Activated T-helper 1 cell treated with anti-CD3 and anti-CD28 coated beads, Interleukin-2, amount 50 U/mL, for 16 hours (primary cell): ENCODE measurements at places on chromosomes 4 and X.

DNA sequence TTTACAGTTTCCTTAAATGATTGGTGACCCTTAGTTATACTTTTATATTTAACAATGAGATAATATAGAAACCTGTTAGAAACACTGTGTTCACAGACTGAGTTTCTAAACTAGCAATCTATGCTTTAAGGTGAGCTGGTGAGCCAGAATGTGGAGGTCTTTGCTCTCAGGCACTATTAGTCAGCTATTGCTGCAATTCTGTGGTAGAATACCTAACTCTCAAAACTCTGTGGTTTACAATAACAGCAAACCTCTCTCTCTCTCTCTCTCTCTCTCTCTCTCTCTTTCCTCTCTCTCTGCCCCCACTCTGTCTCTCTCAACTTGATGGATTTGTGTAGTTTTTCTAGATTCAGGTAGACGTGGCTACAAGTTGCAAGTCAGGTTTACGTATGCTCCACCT lies 17.6 kb upstream of the LCORL start:
- DNase-seq: no peak

- DNase-seq: no peak
These were observed 168.2 kb upstream of the PPARGC1A start for GRCh38 chr4:24057915-24058559.

DNA sequence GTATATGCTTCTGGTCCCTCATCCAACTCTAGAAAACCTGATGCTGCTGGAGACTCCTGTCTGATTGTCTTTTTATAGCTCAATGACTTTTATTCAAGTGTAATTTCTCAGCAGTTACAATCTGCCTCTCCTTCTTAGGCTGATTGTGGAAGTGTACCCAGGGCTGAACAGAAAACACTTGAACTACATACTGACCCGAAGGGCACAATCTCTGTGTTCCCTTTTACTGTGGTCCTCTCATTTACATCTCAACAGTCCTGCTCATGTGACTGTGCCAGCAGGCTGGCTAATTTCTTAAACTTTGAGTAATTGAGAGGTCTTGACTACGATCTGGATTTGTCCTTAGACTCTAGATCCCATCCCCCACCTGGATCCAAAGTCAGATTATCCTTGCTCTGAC lies 863.4 kb downstream of the PDHA2 start:
- no peak for DNase-seq

DNA sequence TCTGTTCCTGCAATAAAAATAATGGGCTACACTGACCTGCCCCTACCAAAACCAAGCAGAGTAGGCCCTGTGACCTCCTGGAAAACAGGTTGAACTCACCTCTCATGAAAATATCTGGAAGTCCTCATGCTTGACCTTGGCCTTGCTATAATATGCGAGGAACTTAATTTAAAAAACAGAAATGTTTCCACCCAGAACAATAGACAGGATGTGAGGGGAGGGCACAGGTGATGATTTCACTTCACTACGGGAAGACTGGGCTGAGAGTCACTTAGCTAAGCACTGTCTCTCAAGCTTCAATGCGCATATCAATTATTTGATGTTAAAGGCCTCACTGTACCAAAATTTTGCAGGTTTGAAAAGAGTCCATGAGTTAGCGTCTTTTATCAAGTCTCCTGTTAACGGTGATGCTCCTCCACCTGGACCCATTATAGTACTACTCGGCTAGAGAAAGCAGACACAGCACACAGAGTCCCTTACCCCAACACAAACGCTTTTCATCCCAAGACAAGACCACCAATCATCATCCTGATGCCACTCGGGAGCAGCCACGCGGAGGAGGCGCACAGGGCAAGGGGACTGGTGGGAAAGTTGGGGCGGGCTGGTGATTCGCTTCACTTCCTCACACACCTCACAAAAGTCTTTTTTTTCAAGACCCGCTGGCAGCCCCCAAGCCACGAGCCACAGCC lies 25.9 kb downstream of the ZNF721 start:
- no peak for DNase-seq

DNA sequence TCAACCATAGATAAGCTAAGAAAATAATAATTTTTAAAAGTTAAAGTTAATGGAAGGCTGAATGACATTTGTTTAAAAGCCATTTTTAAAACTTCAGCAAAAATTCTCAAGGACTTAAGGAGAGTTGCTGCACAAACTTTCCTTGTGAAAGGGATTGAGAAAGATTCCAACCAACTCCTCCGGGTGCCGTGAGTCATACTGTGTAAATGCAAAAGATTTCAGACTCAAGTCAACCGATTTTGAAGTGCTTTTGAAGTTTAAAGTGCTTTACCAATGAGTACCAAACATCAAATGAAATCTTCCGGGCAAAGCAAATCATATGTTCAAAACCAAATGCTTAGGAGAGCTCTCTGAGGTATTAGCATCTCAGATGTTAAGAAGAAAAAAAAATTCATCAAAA lies 31.4 kb downstream of the VCX2 start:
- DNase-seq: no peak

- no peak for DNase-seq
These were observed 34.7 kb downstream of the P2RY8 start for GRCh38 chrX:1502241-1502640.

DNA sequence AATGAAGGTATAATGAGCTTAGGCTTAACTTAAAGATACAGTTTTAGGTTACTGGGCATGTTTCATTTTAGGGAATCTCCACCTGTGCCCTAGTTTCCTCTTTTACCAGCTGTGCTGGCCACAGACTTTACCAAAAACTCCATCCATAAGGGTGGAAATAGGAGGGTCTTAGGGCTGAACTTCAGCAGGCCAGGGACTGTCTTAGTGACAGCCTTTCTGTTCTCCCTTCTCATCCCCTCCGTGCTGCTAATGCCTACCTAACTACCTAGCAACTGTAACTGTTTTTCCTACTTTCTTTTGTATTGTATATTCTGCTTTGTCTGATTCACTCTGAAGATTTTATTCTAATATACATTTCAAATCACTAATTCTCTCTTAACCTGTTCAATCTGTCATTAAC lies 1375.3 kb downstream of the PCDH18 start:
- no peak for DNase-seq

DNA sequence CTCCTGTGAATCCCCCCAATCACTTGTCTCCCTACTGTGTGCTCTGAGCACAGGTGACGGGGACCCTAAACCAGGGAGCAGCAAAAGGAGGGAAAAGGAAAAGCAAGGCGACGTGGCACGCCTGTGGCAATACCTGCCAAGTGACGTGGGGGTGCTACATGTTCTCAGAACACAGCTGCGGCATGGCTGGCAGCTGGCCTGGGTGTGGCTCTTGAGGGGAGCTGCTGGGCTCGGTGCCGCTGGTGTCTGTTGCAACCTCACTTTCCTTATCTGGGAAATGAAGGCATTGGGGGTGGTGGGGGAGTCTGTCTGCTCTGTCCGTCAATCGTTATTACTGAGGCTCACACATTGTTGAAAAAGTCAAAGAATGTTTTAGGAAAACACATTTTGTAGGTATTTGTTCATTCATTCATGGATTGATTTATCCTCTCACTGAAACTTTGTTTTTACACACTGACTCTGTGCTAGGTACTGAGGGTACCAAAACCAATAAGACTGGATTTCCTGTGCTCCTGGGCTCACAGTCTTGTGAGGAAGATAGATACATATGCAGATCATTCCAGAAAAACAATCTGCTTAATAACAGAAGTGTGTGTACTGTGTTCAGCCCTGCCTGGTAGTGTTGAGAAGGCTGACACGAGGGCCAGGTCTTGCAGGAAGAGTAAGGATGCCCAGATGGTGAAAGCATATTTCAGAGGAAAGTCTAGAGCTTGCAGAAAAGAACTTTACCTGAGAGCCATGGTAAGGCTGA lies 217.6 kb downstream of the PTTG2 start:
- peak; percentile 15 for DNase-seq

DNA sequence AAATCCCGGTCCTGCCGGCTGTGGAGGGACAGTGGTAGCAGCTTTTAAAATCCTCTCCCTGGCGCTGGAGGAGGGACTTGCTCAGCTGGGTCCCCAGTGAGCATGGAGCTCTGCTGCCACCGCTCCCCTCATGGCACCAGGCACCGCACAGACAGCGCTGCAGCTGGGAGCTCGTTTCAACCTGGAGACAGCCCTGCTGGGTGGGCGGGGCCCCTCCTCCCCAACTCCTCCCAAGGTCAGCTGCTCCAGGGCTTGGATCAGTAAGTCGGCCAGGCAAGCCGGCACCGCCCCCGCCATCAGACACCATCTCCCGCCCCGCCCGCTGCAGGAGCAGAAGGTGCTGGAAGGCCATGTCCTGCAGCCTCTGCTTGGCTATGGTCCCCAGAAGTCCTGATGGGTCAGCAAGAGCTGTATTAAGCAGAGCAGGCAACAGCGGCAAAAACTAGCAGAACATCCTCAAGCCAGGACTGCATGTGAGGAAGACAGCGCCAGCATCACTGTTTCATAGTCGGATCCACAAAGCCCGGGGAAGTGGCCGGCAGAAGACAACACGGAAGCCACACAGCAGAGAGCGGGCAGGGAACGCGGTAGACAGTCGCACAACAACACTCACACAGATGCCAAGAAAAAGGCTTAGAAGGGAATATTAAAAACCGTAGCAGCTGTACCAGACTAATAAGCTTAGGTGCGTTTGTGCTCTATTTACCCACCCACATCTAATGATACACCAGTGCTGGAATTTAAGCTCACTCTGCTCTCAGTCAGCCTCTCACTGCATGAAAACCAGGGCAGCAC lies 16.2 kb downstream of the ZFYVE28 start:
- DNase-seq: no peak

GRCh38 chr4:6891436-6892170 lies 18.0 kb upstream of the TBC1D14 start:
- DNase-seq: no peak

DNA sequence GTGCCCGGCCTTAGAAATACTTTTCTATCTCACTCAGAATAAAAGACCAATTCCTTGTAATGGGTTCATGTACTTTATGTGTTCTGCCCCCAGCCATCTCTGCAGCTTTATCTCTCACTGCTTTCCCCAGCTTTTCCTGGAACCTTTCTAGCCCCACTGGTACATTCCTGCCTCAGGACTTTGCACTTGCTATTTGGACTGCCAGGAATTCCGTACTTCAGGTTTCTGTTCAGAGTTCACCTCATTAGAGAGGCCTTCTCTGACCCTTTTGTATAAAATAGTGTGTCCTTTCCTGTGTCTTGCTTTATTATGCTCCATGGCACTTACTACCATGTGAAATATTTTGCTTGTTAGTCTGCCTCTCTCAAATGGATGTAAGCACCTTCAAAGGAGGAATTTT lies 112.5 kb downstream of the PDLIM5 start:
- DNase-seq: no peak

- DNase-seq: no peak
These were observed 11.2 kb downstream of the CITED1 start for GRCh38 chrX:72294497-72294896.

GRCh38 chr4:184481544-184481943 lies 7.2 kb upstream of the IRF2 start:
- DNase-seq: no peak

DNA sequence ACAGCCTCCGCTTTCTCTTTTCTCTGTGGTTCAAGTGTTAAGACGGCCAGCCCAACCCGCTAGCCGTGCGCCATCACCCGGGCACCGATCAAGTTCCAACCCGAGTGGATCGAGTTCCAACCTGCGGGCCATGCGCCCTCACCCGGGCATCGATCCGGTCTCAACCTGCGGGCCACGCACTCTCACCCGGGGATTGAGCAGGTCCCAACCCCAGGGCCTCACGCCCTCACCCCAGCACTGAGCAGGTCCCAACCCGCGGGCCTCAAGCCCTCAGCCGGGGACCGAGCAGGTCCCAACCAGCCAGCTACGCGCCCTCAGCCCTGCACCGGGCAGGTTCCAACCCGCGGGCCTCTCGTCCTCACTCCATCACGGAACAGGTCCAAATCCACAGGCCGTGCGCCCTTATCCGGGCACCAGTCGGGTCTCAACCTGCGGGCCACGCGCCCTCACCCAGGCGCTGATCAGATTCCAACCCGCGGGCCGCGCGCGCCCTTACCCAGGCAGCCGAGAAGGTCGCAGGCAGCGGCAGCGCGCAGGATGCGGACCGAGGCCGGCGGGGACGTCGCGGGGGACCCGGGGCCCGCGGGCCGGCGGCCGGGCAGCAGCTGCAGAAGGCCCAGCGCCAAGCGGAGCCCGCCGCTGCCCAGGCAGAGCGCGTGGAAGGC lies 443 bp downstream of the GPR143 start:
- DNase-seq: no peak

DNA sequence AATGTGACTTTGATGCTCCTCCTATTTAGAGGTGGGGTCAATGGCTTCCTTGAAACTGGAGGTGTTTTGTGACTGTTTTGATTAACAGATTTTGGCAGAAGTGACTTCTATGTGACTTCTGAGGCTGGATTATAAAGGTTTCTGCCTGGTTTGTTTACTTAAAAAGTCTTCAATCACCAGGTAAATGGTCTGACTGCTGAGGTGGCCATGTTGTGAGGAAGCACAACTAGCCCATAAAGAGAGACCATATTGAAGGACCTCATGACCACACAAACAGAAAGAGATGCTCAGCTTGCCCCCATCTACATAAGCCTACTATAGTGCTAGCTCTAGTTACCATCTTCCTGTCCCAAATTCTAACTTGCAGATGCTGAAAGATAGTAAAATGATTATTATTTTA lies 14.3 kb upstream of the LSM6 start:
- no peak for DNase-seq

DNA sequence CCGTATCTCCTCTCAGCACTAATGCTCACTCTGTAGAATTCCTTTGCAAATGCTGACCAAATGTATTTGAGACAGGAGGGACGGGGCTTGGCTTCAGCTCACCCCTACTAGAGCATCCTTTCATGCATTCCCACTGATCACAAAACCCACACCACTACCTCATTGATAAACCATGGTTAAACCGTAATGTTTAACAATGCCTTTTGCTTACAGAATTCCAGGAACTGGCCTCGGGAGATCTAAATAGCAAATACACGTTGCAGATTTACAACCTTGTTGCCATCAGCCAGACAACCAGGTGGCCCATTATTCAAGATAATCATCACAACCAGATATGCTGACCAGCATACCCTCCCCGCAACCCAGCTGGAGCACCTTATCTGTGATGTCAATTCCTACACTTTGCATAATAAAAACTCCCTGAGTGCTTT lies 391.9 kb downstream of the KCTD8 start:
- DNase-seq: no peak

GRCh38 chr4:1296324-1297022 lies 6.8 kb downstream of the MAEA start:
- no peak for DNase-seq

- DNase-seq: no peak
These were observed 185.5 kb downstream of the CEP135 start for GRCh38 chr4:56134266-56134665.

DNA sequence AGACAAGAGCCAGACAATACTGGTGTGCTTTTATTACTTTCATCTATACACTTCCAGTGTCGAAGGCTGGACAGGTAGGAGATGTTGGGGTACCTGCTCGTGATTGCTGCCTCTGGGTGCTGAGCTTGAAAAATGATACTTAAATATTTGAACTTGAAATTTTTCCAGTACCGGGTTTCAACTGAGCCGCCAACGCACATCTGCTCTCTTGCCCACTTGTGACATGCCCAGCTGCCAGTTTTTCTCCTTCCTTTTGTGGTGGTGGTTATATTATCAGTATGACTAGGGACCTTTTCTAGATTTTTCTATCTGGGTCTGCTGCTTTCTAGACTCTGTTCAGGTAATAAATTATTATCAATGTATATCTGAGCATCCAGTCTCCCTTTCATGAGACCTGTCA lies 3.4 kb downstream of the OGT start:
- no peak for DNase-seq

GRCh38 chr4:142614621-142615323 lies 231.3 kb downstream of the INPP4B start:
- DNase-seq: no peak
